Cardiac muscle cell (in vitro differentiated cells and primary cell): ENCODE measurements at places on chromosomes 1 and 21.

GRCh38 chr1:203166192-203166940 lies 9.3 kb downstream of the MYBPH start:
- DNase-seq, result peak; percentile 31

DNA sequence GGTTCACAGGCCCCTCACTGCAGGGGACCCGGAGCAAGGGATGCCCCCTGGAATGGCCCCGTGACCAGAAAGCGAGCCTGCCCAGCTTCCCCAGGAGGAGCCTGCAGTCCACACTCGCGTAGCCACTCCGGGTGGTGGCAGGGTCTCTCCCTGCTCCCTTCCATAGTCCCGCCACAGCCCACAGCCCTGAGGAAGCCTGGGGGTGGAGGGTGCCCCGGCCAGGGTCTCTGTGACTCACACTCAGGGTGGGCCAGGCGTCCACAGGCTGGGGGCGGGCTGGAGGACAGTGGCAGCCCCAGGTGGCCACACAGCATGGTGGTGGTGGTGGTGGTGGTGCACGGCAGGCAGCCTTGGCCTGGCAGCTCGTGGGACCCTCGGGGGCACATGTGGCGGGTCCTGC lies 15.6 kb downstream of the YBEY start:
- no peak for DNase-seq

- DNase-seq, result no peak
Measured at GRCh38 chr1:213423605-213424004, 372.6 kb downstream of the RPS6KC1 start.

DNA sequence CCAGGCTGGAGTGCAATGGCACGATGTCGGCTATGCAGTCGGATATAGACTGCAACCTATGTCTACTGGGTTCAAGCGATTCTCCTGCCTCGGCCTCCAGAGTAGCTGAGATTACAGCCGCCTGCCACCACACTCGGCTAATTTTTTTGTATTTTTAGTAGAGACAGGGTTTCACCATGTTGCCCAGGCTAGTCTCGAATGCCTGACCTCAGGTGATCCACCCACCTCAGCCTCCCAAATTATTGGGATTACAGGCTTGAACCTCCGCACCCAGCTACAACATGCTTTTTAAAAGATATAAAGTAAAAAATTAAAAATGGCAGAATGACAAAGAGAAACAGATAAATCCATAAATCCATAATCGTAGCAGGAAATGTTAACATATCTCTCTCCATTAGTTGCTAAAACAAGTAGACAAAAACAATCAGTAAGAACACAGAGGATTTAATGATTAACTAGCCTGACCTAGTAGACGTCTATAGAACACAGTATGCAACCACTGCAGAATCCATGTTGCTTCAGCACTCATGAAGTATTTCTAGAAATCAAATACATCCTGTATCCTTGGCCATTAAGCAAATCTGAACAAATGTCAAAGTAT lies 59.9 kb upstream of the SPOCD1 start:
- no peak for DNase-seq

DNA sequence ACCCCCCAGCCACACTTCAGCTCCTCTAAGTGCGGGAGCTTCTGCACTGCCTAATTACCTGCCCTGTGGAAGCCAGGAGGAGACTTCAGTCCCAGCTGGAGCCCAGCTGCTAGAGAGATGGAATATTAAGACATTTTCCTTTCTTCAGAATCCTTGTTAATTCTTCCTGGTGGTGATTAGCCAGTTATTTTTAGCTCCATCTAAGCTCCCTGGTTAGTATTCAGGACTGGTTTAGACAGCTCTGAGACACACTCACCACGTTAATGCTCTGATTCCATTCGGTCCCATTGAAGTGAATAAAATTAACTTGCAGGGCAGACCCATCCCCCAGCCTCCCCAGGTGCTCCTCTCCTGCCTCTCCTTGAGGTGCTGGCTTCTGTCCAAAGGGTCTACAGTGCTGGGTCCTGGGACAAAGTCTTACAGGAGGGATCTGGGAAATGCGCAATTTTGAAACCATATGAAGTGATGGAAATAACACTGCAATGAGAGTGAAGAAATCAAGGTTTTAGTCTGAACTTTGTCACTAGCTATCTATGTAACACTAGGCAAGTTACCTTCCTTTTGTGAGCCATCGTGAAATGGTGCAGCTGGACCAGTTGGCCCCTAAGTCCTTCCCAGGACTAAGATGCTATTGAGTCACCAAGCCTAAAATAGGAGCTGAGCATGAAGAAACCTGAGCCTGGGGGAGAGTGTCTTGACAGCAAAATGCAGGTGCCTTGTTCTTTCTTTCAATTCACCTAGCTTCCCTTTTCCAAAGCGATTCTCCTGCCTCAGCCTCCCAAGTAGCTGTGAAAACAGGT lies 117.4 kb upstream of the ATP1A1 start:
- DNase-seq, result peak; percentile 25

- DNase-seq, result peak; percentile 61
Measured at GRCh38 chr1:29513357-29513756, 277.0 kb downstream of the PTPRU start.
